Stimulated activated CD8-positive, alpha-beta memory T cell treated with anti-CD3 and anti-CD28 coated beads, Interleukin-2, amount 100 ng/mL, for 48 hours (primary cell): ENCODE measurements at places on chromosomes 16 and 17.

DNA sequence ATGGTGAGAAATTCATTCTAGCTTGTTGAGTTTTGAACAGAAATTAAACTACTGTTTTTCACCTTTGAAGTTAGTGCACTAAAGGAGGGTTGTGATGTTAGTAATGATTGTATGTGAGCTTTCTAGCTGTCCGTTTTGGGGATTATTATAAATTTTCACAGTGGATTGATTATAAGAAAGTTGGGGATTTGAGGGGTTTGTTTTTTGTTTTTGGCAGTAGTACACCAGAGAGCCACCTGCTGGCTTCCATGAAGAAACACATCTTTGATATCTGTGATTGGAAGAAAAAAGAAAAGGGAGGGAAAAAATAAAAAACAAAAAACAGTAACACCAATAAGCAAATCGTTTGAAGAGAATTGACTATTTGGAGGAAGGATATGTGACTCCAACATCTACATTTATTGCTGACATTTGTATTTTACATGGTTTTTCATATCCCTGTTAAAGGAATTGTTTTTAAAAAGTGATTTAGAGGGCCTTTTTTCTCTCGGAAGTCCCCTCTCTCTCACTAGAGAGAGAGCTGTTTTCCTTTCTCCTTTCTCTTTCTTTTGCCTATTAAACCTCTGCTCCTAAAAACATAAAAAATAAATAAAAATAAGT is 1469.5 kb upstream of the GOT2 start:
- no peak for DNase-seq

- no peak for DNase-seq
These were observed 44.9 kb downstream of the CDRT4 start for GRCh38 chr17:15422392-15422965.

GRCh38 chr16:82605863-82606620 is 20.7 kb upstream of the CDH13 start:
- no peak for DNase-seq

GRCh38 chr17:7856011-7856810 is 1.1 kb downstream of the NAA38 start:
- DNase-seq = no peak

GRCh38 chr16:85383836-85384832 is 229.0 kb upstream of the GSE1 start:
- DNase-seq = no peak

DNA sequence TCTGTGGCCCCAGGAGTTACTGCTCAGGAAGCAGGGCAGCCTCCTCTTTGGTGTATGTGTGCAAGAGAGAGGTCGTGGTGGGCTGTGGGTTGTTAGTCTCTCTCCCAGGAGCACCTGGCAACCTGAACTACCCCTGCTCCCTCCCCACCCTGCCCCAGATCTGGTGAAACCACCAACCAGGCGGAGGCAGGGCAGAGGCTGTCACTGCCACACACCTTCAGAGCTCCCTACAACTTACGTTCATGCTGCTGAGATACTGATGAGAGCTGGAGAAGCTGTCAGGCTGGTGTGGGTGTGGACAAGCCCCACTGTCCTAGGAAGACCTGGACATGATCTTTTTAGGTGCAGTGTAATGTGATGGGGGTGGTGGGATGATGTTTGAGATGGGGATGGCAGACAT is 24.3 kb downstream of the GOSR2 start:
- no peak for DNase-seq

- DNase-seq = no peak
These were observed 85.2 kb downstream of the GLG1 start for GRCh38 chr16:74521691-74522090.

DNA sequence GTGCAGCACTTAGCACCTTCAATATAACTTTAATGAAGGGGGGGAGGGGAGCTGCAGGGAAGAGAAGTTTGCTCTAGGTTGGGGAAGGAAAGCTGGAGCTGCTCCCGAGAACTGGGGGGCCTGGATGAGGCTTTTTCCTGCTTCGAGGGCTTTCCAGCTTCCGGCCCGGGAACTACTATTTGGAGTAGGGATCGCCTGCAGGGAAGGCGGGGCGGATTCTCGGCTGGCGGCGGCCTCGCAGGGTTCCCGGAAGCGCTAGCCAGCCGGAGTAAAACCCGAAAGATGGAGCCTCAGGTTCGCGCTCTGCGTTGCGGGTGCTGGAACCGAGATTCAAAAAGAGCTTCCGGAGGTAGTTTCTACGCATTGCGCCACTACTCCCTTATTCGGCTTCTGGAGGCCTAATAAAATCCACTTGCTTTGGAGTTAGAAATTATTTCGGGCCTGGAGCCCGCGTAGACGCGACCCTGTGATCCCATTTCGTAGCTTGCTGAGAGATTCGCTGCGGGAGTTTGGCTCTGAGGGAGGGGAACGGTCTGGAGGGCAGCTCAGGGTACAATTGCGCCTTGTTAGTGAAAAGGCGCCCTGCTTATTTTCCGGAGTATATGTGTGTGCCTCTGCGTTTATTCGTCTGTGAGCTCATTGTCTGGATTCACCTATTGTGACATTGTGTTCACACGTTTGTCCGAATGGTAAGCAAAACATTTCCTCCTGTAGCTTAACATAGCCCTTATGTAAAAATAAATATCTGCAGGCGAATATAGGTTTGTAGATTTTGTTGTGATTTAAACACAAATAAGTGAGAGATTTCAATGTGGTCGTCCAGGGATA is 652 bp downstream of the PRAC2 start:
- no peak for DNase-seq

DNA sequence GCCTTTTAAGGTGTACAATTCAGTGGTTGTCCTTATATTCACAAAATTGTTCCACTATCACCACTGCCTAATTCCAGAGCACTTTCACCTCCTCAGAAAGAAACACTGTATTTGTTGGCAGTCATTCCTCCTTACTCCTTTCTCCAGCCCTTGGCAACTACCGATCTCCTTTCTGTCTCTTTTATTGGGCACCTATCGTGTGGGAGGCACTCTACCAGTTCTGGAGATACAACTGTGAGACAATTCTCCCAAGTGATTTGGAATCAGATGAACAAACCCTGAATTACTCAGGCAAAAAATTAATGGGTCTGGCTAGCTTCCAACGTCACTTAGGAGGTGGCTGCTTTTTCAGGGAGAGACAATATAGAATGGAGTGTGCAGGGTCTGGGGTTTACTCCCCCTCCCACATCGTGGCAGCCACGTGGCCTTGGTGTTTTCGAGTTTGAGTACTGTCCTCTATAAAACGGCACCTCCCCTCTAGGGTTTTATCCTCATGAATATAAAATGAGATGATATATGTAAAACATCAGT is 63.9 kb downstream of the SHISA9 start:
- no peak for DNase-seq

GRCh38 chr17:35977509-35977908 is 3.8 kb downstream of the CCL16 start:
- no peak for DNase-seq

GRCh38 chr17:50322271-50322670 is 23.7 kb upstream of the XYLT2 start:
- DNase-seq = no peak

DNA sequence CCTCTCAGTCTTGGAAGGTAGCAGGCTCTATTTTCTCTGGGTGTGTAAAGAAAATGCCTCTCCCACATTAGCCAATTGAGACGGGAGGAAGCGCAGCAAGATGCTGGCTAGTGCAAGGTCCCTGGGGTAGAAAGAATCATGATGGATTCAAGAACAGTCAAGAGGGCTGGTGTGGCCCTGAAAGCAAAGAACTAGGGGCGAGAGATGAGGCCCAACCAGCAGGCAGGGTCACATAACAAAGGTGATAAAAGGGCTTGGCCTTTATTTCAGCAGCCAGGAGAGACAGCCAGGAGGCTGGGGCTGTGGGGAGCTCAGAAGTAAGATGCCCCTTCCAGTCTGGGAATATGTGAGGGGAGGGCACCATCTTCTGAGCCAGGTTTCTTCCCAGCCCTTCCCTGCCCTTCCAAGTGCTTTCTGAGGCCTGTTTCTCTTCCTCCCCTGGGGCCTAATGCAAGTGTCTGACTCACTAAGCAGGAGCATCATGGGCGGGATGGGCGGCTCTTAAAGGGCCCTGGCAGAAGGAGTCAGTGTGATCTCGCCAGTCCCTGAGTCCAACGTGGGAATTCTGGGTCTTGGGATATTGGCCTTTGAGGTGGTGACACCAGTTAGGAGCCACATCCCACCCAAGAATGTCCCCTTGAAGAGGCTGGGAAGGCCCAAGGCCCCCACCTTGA is 3.9 kb upstream of the NLRC5 start:
- DNase-seq = no peak

DNA sequence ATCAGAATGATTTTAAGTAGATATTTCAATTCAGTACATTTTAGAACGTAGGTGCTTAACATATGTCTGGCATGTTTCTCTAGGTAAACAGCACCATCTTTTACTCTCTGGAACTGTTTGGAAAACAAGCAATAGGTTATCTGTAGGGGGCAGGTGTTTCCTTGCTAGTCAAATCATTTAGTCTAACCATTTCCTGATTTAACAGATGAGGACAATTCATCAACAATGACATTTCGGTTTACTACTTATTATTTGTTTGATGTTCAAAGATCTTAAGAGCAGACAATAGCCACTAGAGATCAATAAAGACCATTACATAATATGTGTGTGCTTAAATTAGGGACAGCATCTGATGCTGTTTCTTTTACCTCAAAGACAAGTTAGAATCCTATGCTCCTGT is 173.1 kb downstream of the CEP112 start:
- DNase-seq = no peak

- no peak for DNase-seq
These were observed 28.8 kb downstream of the IGFBP4 start for GRCh38 chr17:40471846-40472732.

- peak; percentile 47 for DNase-seq
These were observed 4.6 kb upstream of the ATP2A1 start for GRCh38 chr16:28873543-28874201.

- DNase-seq = no peak
These were observed 72.4 kb downstream of the PGS1 start for GRCh38 chr17:78450696-78451345.

- DNase-seq = no peak
These were observed 20.8 kb downstream of the ACTG1 start for GRCh38 chr17:81491761-81492160.

DNA sequence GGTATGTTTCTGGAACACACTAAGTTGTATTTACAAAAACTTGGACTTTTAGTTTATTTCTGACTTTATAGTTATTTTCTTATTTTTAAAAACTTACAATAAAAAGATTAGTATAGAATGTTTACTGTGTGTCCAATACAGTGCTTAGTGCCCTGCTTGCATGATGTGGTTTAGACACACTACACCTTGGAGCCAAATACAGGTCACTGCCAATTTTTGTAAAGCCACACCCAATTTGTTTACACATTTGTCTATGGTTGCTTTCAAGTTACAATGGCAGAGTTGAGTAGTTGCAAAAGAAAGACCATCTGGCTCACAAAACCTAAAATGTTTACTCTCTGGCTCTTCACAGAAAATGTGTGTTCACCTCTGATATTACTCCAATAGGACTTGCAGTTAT is 807.1 kb downstream of the KCNJ2 start:
- no peak for DNase-seq

- no peak for DNase-seq
These were observed 959 bp downstream of the SSH2 start for GRCh38 chr17:29929006-29929532.

- DNase-seq = no peak
These were observed 114.1 kb downstream of the PITPNC1 start for GRCh38 chr17:67491009-67491680.

DNA sequence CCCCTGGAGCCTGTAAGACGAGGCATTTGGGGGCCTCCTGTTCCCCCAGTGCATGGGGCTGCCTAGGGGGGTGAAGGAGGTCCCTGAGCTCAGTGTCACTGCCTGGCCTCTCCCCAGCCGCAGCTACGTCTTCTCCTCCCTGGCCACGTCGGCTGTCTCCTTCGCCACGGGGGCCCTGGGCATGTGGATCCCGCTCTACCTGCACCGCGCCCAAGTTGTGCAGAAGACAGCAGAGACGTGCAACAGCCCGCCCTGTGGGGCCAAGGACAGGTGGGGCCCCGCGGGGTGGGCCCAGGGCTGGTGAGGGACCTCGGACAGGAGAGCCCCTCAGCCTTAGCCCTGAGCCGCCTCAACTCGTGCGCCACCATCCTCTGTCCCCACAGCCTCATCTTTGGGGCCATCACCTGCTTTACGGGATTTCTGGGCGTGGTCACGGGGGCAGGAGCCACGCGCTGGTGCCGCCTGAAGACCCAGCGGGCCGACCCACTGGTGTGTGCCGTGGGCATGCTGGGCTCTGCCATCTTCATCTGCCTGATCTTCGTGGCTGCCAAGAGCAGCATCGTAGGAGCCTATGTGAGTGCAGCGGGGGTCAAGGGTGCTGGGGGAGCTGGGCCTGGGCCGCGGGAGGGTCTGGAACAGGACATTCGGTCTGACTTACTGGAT is 22.2 kb downstream of the MYBBP1A start:
- DNase-seq = no peak

- no peak for DNase-seq
These were observed 740 bp upstream of the POLR3E start for GRCh38 chr16:22296225-22297113.

DNA sequence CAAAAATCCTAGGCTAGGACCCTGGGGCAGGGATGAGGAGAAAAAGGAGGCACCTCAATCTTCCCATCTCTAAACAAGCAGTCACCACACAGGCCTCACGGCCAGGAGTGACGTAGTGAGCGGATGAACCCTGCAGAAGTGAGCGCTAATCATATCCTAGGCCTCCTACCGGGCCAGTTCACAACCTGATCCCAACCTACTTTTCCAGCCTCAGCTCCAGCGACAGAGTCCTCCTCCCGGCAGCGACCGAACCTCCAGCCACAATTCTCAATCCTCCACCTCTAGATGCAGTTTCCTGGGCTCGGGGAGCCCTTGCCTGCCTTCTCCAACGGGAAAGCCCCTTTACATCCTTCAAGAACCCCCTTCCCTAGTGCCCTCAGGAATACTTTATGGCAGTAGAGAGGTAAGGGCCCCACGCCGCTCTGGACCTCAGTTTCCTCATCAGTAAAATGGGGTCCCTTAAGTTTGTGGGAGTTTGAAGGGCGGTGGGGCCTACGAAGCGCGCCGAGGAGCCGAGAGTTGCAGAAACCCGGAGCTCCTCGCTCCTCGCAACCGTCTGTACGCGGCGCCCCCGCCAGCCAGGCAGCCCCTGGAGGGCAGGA is 1.4 kb downstream of the ZNF668 start:
- DNase-seq = no peak

DNA sequence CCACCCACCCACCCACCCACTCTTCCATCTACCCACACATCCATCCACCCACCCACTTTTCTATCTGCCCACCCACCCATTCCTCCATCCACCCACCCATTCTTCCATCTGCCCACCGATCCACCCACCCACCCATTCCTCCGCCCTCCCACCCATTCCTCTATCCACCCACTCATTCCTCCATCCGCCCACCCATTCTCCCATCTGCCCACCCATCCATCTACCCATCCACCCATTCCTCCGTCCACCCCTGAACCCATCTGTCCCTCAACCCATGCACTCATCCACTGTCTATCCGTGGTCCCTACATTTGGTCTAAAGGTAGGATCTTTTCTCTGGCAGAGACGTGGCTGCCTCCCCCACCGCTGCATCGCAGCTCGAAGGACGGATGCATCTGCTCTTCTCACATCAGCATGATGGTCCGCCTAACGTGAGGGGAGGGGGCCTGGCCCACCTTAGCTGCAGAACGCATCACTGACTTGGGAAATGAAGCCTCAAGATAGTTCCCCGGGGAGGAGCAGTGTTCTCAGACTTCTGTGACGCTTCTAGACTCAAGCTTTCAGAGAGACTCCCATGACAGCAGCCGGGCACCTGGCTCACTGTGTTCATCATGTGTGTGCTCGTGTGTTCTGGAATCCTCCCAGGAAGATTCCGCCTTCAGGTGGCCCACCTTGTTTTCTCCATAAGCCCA is 17.2 kb upstream of the GSE1 start:
- DNase-seq = no peak
